ENCODE measurements at places on chromosomes 5 and 9. TPM values are rescaled to one million over a fixed set of nuclear protein-coding genes. Genes with fewer than 3 reads are reported as not detected.

Gene PCDHA3
- 0.41 TPM for polyA plus RNA-seq

Gene CDH12
- 0.05 TPM for polyA plus RNA-seq

Gene PCDHGA5
- 2.6 TPM for polyA plus RNA-seq

Gene FOXD1
- 0.30 TPM for polyA plus RNA-seq

Gene CCDC187
- 0.19 TPM for polyA plus RNA-seq

Gene GLRA1
- polyA plus RNA-seq: not detected

Gene SLC31A1
- 10.1 TPM for polyA plus RNA-seq

Gene GAPVD1
- 14.2 TPM for polyA plus RNA-seq

Gene DND1
- 0.96 TPM for polyA plus RNA-seq

Gene C5orf58
- 0.70 TPM for polyA plus RNA-seq

Gene IFNA13
- polyA plus RNA-seq: not detected

Gene SOX30
- polyA plus RNA-seq: 0.33 TPM

Gene KLHL9
- polyA plus RNA-seq: 15.3 TPM

Gene KIF4B
- not detected for polyA plus RNA-seq

Gene LIFR
- 25.7 TPM for polyA plus RNA-seq

Gene GNA14
- 8.8 TPM for polyA plus RNA-seq

Gene HAVCR1
- polyA plus RNA-seq: 0.08 TPM

Gene PAEP
- polyA plus RNA-seq: not detected

Data from urinary bladder (tissue), 4 donors.